Iris pigment epithelial cell (primary cell): ENCODE measurements at places on chromosomes 1 and 21.
A peak's percentile ranks its signal among the peaks of the same experiment; 100 is the strongest.

DNA sequence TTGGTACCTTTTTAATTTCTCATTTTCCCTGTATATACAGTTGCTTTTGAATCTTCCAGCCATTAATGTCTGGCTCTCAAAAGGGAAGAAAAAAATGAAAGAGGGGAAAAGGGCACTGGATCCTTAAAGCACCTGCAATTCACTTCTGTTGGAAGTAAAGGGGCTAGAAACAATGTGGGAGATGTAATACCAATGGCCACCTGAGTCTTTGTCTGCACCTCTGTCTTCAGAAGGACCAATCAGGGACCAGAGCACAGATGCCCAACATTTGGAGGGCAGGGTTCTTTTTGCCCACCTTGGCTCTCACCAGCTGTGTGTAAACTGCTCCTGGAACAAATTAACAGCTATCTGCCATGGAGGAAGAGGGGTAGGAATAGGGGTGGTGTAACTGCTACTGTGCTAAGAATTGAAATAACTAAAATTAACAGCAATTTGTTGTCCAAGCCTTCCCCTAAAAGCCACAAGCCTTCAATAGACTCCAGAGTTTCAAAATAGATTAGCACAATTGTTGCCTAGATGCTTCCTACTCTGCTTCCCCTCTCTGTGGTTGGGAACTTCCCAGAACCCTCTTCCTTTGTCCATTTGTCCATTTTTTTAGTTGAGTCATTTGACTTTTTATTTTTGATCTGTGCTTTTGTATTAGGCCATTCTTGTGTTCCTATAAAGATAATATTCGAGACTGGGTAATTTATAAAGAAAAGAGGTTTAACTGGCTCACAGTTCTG, 11.5 kb upstream of the LRRC8B start:
- DNase-seq, result no peak

DNA sequence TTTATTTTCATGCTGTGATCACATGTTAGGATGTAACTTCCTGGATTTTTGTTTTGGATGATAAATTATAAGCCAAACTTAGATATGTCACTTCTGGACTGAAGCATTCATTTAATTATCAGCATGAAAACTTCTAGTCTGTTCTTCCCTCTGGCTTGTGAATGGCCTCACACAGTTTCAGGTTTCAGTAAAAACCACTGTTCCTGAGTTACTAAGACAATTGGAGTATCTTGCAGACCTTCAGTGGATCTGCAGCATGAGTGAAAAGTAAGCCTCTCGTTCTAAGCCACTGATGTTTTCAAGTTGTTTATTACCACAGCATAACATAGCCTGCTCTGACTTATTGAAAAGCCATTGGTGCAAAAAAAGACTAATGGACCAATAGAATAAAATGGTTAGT, 55.3 kb upstream of the RGS21 start:
- no peak for DNase-seq

DNA sequence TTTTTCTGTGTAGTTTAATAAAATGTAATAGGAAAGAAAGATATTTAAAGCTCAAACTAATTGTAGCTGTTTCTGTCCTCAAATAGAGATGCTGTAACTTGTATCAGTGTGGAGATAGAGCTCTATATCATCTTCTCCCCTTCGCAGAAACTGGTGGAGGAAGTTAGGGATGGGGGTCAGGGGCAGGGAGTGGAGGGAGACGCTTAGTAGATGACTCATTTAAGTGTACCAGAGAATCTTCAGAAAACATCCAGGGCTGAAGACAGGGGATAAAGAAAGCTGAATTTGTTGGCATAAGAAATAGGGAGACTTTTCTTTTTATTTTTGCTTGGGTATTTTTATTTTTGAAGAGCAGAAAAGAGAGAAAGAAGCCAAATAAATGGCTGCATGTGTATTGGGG, 282.6 kb upstream of the DPYD start:
- peak; percentile 84 for DNase-seq

GRCh38 chr1:54248966-54249365, 49.0 kb downstream of the MRPL37 start:
- DNase-seq, result no peak

- DNase-seq, result peak; percentile 50
Observed at GRCh38 chr1:185595835-185596667, 138.1 kb upstream of the HMCN1 start.

DNA sequence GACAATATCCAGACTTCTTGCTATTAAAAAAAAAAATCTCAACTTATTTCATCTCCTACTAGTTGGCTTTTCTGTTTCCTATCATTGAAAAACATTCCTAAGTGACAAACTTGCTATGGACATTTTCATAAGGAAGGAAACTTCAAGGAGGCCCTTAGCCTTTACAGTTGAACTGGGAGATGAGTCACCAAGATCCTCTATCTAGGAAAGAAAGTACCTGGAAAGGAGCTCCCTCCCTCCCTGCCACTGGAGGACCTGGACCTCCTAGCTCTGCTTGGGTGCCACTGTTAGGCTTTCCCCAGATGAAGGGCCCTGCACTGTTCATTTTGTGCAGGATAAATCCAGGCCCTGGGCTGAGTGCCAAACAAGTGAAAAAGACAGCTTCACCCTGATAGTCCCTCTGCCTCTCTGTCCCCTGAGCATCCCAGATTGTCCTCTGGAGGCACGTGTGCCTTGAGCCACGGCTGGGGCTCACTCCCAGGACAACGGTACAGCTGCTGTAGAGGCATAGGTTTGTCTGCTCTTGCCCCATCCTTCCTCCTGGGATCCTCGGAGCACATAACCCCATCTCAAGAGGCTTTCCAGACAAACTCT, 40.2 kb upstream of the SOX13 start:
- DNase-seq, result no peak

GRCh38 chr21:42775891-42776290, 103.4 kb downstream of the WDR4 start:
- DNase-seq, result no peak

- no peak for DNase-seq
Observed at GRCh38 chr1:212367474-212368072, 47.1 kb downstream of the PACC1 start.

- peak; percentile 85 for DNase-seq
Observed at GRCh38 chr1:25568834-25569596, 25.6 kb downstream of the LDLRAP1 start.

DNA sequence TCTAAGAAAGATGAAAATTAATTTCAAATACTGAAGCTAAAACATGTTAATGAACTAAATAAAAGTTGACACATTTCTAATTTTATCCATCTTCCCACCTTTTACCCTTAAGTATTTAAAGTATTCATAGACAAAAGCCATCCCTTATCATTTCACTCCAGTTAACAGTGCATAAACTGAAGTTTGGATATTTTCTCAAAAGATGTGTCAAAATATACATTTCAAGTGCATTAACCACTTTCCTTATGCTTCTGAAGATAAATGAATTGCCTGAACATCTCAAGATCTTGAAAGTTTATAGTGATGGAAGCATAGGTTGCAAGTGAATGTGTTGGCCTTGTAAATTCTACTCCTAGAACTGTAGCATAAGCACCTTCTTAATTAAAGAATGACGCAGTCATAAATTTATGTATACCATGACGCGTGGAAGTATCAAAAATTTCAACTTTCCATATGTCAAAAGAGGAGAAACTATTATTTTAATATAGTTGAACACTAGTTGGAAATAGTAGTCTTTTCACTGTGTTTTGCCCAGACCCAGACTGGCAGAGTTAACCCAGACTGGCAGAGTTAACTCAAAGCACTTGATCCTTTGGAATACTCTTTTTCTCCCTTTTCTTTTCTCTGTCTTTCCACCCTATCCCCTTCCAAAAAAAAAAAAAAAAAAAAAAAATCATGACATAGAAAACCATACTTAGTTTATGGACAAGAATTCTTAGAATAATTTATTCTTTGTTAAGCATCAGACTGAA, 282.6 kb upstream of the C1orf105 start:
- DNase-seq, result no peak
